ENCODE measurements at places on chromosomes 3 and 15. TPM values are rescaled to one million over a fixed set of nuclear protein-coding genes. Genes with fewer than 3 reads are reported as not detected.
A peak's percentile ranks its signal among the peaks of the same experiment; 100 is the strongest.

Gene GATM
- total RNA-seq, result 0.65 TPM

Gene PLAAT1
- not detected for total RNA-seq

Gene ANKRD34C
- not detected for total RNA-seq

Gene THPO
- not detected for total RNA-seq

- DNase-seq, result no peak
Observed at GRCh38 chr3:141246958-141247301, 15.3 kb downstream of the PXYLP1 start.

DNA sequence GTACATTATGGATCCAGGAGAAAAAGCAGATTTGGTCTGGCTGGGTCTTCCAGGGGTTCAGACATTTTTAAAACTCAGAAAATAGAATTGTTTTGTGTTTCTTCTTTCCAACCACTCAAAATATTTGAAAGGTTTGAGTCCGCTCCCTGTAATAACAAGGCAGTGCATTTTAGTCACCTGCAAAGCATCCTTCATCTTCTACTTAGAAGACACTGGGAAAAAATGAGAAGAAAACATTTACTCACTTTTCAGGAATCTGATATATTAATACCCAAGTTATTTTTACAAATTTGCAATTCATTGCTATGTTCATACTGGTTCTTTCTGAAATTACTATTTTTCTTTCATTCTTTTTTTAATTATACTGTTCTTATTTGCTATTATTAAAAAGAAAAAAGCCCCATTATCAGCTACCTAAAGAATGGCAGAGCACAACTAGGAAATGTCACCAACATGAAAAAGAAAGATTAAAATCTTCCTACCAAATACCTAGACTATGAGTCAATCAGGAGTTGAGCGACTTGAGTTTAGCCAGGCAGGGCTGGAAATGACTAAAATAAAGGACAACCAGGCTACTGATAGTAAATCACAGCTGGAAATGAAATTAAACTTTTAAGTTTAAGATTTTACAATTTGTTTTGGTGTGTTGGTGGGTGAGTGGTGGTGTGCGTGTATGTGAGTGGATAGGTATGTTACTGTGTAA is 280.3 kb upstream of the THBS1 start:
- DNase-seq, result no peak

Gene ITIH1
- not detected for total RNA-seq

DNA sequence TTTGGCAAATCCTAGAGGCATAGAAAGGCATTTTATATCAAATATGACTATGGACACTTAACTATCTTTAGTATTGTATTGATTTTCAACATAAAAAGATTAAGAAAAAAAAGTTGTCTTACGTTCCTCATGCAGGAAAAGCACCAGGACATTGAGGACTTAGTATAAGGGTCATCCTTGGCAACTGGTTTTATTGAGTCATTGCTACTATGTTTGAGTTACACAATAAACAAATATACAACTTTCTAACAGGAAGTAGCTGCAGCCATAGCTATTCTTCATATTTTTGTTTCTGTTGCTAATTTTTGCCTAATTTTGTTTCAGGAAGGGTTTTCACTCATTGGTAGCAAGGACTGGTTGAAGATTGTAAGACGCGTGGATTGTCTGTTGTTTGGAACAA is 93.0 kb downstream of the NPTN start:
- no peak for DNase-seq

- DNase-seq, result no peak
Observed at GRCh38 chr3:140994316-140994715, 52.7 kb downstream of the SLC25A36 start.

- no peak for DNase-seq
Observed at GRCh38 chr3:146157325-146158060, 3.5 kb downstream of the PLOD2 start.

Gene SMCO1
- not detected for total RNA-seq

GRCh38 chr3:192933259-192933658 is 15.6 kb upstream of the MB21D2 start:
- no peak for DNase-seq

Gene WDR49
- total RNA-seq, result 0.09 TPM

Gene ROPN1B
- not detected for total RNA-seq

DNA sequence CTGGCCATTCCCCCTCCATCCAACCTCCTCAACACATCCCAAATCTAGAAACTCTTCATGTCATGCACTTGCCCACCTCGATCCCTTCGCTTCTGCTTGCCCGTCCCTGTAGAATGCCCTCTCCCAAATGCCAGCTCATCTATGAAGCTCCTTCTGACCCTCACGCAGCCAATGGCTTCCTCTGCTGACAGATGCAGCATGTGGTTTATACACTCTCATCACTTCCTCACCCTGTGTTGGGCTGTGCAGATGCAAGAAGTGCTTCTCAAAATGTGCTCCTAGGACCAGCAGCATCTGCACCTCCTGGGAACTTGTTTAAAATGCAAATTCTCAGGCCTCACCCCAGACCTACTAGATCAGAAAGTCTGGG is 51.7 kb downstream of the SEMA5B start:
- DNase-seq, result peak; percentile 70

- no peak for DNase-seq
Observed at GRCh38 chr15:72732086-72732485, 46.1 kb downstream of the BBS4 start.

- no peak for DNase-seq
Observed at GRCh38 chr3:7710284-7710683, 791.3 kb upstream of the LMCD1 start.

GRCh38 chr3:127689266-127689860 is 16.6 kb downstream of the ABTB1 start:
- no peak for DNase-seq

DNA sequence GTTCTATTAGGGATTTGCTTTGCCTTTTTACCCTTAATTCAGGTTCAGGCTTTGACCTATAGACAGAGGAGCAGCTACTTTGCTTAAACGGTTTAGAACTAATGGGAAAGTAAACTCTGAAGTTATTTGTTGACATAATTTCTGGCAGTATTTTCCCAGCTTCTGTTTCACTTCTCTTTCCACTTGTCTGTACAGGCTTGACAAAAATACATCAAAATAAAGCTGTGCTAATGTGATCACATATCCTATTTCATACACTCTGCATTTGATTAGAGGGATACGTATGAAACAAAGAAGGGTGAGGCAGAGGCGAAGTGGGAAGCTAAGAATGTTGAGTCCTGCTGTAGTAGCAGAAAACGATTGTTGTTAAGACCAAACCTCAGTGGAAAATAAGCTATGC is 389.1 kb upstream of the RARB start:
- no peak for DNase-seq

GRCh38 chr3:18751514-18751913 is 326.4 kb upstream of the SATB1 start:
- no peak for DNase-seq

Gene MEGF11
- not detected for total RNA-seq

GRCh38 chr15:49988766-49989165 is 130.3 kb downstream of the ATP8B4 start:
- DNase-seq, result no peak

GRCh38 chr3:112847692-112848091 is 1.0 kb upstream of the CD200R1L start:
- peak; percentile 80 for DNase-seq

- DNase-seq, result no peak
Observed at GRCh38 chr3:179504371-179504770, 53.1 kb upstream of the GNB4 start.

Gene TGM4
- not detected for total RNA-seq

Gene ABHD5
- 19.5 TPM for total RNA-seq

- no peak for DNase-seq
Observed at GRCh38 chr15:39239562-39239961, 341.3 kb upstream of the THBS1 start.

- DNase-seq, result no peak
Observed at GRCh38 chr3:56836276-56837163, 34.8 kb upstream of the ARHGEF3 start.

Gene ADCY5
- total RNA-seq, result not detected

Gene LSAMP
- total RNA-seq, result not detected

Gene C3orf22
- not detected for total RNA-seq

GRCh38 chr3:12286927-12287726 is 1.7 kb upstream of the PPARG start:
- no peak for DNase-seq

DNA sequence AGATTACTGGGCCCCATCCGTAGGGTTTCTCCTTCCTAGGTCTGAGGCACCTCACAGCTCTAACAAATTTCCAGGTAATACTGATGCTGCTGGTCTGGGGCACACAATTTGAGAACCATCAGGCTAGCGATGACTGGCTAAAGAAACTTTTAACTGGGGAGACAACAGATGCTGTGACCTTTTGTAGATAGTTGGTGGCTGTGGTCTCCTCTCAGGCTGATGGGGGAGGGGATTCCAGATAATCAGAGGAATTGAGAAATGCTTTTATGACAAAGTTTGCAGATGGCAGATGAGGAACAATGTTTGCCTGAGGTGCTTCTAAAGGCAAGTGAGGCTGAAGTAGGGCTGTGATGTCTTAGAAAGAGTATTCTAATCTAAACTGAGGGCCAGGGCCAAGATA is 13.8 kb upstream of the CCR9 start:
- no peak for DNase-seq

Gene SLC6A1
- not detected for total RNA-seq

- DNase-seq, result no peak
Observed at GRCh38 chr15:91895051-91895450, 41.5 kb downstream of the SLCO3A1 start.

DNA sequence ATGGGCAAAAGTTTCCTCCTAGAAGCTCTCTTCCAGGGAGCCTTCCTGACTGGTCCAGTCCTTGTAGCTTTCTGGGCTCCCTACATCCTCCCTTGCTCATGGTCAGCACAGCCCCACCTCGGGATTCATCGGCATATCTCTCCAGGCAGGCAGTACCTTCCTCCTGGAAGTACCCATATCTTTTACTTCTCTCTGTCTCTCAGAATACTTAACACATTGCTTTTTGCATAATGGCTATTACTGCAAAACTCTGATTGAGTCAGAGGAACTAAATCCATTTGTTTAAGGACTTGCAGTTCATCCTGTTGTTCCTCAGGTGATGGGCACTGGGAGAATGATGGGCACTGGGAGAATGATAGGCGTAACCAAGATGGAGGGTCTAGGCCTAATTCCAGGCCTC is 13.8 kb upstream of the ZBTB38 start:
- no peak for DNase-seq

DNA sequence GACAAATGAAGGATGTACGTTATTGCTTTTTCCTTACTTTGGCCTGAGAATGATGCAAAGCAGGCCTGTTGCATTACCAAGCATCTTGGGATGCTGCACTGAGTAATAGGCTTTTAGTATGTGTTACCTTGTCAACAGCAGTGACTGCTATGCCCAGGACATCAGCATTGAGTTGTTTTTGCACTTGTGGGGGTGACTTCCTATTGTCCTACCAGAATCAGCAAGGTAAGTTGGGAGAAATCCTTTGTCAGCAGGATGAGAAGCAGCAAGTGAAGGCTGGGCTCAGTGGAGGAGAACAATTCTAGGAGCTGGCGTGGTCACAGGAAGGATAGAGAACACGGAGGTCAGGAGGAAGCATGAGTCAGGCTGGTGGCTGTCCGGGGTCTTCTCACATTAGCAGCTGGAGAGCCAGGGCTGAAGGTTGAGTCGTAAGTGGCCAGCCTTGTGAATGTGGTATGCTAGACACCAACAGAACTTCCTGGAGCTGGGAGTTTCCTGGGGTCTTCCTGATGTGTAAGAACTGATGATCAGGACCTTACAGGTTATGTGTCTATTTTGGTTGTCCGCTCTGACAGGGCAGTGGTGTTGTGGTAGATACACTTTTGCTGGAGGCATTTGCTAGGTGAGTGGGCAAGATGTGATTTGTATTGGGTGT is 142.7 kb downstream of the FNDC3B start:
- DNase-seq, result no peak

- no peak for DNase-seq
Observed at GRCh38 chr3:43685921-43686320, 4.8 kb upstream of the ABHD5 start.

DNA sequence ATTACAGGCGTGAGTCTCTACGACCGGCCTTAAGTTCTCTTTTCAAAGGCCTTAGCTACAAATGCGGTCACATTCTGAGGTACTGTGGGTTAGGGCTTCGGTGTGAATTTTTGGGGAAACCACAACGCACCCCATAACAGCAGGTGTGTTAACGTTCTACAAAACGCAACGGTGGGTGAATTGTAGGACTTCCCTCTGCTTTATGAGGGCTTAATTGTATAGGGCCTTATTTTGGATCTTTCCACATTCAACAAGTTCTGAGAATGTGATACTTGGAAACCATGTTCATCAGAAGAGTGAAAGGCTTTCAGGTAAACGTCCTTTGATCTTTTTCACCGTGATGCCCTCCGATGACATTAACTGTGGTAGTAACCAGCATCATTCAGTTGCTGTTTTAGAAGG is 998.6 kb upstream of the CFAP20DC start:
- DNase-seq, result peak; percentile 91

DNA sequence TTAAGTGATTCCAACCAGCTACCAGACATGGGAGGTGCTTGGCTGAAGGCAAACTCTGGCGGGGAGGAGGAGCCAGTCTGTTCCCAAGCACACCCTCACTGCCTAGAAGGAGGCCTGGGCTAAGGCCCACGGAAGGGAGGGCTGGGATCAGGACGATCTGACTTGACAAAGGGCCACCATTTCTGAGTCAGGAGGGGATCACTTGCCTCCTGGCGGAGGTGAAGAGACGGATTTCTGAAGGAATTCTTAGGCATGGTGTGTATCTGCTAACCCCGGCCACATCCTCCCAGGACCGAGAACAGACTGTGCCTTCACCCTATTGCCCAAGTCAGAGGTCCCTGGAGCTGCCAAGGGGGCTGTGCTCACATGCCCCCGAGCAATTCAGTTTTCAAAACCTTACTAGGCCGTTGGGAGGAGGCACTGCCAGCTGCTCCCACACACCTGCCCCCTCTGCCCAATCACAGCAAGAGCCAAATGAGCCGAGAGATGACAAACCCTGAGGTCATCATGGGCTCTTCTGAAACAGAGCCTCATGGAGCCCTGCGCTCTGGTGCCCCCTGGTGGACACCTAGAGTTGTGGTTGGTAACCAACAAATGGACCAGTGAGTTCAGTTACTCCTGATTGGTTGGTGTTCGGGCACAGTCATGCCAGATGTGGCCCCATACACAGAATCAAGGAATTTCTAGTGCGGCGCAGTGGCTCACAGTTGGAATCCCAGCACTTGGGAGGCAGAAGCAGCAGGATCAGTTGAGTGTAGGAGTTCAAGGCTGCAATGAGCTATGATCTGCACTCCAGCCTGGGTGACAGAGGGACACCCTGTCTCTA is 6.5 kb upstream of the TNK2 start:
- peak; percentile 97 for DNase-seq

- DNase-seq, result peak; percentile 42
Observed at GRCh38 chr3:126146034-126146433, 34.4 kb downstream of the ALDH1L1 start.

- no peak for DNase-seq
Observed at GRCh38 chr15:90178468-90179435, 22.4 kb upstream of the SEMA4B start.

GRCh38 chr15:50280271-50280670 is 14.7 kb upstream of the HDC start:
- peak; percentile 47 for DNase-seq

GRCh38 chr15:91471468-91471867 is 371.4 kb downstream of the SV2B start:
- DNase-seq, result peak; percentile 64

- no peak for DNase-seq
Observed at GRCh38 chr3:158091531-158091930, 14.7 kb downstream of the SHOX2 start.

Gene TTC14
- total RNA-seq, result 46.4 TPM

Gene SIDT1
- 11.5 TPM for total RNA-seq

GRCh38 chr15:77282333-77282732 is 137.6 kb downstream of the PEAK1 start:
- no peak for DNase-seq
